Renal cortex interstitium (tissue), 15 donors: ENCODE measurements at places on chromosomes 4 and X. TPM values are rescaled to one million over a fixed set of nuclear protein-coding genes. Genes with fewer than 3 reads are reported as not detected.

The CSN1S1 gene
- not detected for polyA plus RNA-seq

DNA sequence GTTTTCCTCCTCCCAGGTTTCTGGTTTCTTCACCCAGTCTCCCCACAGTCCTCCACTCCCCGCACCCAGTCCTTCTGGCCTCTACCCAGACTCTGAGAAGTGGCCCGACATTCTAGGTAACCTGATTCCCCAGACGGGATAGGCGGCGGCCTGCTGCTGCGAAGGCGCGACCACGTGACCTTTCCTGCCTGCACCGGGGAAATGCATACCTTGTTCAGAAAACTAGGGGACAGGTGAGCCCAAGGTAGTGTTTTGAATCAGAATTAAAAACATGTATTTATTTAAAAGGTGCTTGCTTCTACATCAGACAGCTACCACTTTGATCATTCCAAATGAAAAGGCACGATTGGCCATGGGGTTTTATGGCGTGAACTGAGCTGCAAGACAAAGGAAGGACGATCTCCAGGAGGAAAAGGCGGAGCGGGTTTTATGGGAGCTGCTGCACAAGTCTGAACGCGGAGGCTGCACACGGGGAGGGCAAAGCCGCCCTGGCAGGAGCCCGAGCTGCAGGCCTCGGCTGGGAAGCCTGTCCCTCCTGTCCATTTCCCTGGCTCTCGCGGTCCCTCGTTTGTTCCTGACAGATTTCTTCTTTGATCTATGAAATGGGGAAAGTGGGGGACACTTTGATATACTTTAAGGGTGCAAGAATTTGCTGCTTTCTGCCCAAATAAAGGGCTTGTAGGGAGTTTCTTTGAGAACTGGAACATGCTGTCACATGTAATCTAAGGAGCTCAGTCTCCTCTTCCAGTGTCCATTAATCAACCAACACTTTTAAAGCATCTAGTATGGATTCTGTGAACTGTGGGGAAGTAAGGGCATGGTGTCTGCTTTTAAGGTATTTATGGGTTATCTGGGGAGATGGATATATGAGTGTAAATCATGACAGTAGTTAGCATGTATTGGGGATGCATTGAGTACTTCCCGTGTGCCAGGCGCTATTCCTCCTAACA, 150.9 kb downstream of the SPRY1 start:
- DNase-seq: peak; percentile 59

- peak; percentile 22 for DNase-seq
These were observed 203.4 kb downstream of the CCNG2 start for GRCh38 chr4:77360451-77360850.

- DNase-seq: no peak
These were observed 9.6 kb downstream of the GTPBP6 start for GRCh38 chrX:308821-309520.

- DNase-seq: no peak
These were observed 33.3 kb downstream of the TMSB4X start for GRCh38 chrX:13008189-13008533.

- DNase-seq: no peak
These were observed at the start of gene SRPX2 for GRCh38 chrX:100643956-100644860. SRPX2 (plus strand) TSS chrX:100644199; CDS start chrX:100646323, 2,124 bp downstream.

GRCh38 chrX:2629316-2630007, 61.6 kb upstream of the CD99 start:
- no peak for DNase-seq

DNA sequence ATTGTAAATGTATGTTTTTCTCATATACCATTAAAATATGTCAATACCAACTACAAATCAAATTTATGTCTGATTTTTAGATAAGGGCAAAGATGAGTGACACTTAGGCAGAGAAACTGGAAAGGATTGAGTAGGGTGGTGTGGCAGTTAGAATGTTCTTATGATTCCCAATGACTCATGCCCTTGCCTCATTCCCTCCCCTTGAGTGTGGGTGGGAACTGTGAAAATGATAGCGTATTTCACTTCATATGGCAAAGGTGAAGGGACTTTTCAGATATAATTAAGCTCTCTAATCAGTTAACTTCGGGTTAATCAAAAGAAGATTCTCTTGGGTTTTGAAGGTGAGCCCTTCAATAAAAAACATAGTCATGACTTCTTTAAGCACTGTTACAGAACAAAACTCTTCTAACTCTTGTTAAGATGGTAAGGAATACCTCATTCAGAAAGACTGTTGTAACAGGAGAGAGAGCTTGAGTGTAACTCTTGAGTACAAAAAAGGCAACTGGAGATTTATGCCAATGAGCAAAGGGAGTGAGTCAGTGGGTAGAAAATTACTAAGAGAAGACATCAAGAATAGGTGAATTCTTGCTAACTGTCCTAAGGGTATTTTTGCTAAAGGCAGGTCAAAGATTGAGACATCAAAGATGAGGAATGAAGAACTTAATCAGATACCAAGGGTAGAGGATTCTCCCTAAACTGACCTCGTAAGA, 329.5 kb downstream of the KCTD8 start:
- no peak for DNase-seq

- DNase-seq: no peak
These were observed 39.8 kb upstream of the RBM47 start for GRCh38 chr4:40669504-40669903.

- no peak for DNase-seq
These were observed 51.9 kb upstream of the TAPT1 start for GRCh38 chr4:16278178-16278577.

DNA sequence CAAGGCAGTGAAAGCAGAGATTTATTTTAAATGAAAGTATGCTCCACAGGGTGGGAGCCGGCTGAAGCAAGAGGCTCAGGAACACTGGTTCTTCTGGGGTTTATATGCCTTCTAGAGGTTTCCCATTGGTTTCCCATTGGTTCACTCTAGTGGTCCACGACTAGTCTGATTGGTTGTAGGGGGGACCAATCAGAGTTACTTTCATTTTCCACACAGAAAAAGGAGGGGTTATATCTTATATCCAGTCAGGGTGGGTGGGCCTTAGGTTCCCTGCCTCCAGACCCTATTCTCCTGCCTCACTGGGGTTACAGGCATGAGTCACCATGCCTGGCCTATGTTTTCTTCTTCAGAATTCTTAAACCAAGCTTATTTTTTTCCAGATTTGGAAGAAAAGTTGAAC, 101.6 kb downstream of the KLHL8 start:
- no peak for DNase-seq

- no peak for DNase-seq
These were observed 13.0 kb downstream of the RAB9B start for GRCh38 chrX:103818842-103819619.

The REELD1 gene
- 0.98 TPM for polyA plus RNA-seq

GRCh38 chr4:140764785-140765392, 8.7 kb upstream of the TBC1D9 start:
- no peak for DNase-seq

GRCh38 chr4:186158021-186158813, 33.1 kb upstream of the CYP4V2 start:
- no peak for DNase-seq

- DNase-seq: no peak
These were observed 408.8 kb upstream of the CNKSR2 start for GRCh38 chrX:20965270-20966044.

The SUPT20HL1 gene
- polyA plus RNA-seq: not detected

The KCNE5 gene
- 5.1 TPM for polyA plus RNA-seq

DNA sequence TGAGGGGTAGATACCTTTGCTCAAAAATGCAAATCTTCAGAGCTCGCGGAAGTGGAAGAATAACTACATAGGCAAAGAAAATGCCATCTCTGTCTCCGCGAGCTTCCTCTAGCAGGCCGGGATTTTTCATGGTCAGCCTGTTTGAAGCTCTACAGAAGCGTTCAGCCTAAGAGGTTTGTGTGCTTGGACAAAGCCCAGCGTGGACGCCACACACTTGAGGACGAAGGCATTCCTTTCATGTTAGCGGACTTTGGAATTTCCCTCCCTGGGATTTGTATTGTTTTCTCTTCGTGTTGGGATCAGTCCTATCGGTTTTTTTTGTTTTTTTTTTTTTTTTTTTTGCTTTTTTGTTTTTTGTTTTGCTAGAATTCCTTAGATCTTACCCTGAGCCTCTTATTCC, 53.7 kb downstream of the SMIM31 start:
- DNase-seq: no peak

GRCh38 chr4:14879683-14880082, 122.6 kb upstream of the CPEB2 start:
- DNase-seq: no peak
